ENCODE measurements at places on chromosomes 4 and X.
A peak's percentile ranks its signal among the peaks of the same experiment; 100 is the strongest.

GRCh38 chr4:66602622-66603021 lies 932.3 kb upstream of the EPHA5 start:
- no peak for DNase-seq

GRCh38 chr4:173318648-173319211 lies 15.4 kb downstream of the HMGB2 start:
- DNase-seq = peak; percentile 7

DNA sequence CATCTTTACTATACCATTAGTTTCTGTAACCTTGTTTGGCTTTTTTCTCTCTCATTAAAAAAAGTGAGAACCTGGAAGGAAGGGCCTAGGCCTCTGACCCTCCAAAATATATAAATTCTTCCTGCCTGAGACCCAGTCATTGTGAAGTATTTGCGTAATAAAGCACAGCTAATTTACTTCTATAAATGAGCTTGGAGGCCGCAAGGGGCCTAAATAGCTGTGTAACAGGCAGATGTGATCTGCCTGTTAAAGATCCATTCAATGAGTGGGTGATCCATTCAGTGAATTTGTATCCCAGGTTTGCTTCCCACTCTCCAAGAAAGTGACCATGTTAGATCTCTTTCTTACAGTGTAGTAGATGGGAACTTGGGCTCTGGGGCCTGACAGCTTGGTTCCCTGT lies 595 bp upstream of the PYURF start:
- DNase-seq = no peak

DNA sequence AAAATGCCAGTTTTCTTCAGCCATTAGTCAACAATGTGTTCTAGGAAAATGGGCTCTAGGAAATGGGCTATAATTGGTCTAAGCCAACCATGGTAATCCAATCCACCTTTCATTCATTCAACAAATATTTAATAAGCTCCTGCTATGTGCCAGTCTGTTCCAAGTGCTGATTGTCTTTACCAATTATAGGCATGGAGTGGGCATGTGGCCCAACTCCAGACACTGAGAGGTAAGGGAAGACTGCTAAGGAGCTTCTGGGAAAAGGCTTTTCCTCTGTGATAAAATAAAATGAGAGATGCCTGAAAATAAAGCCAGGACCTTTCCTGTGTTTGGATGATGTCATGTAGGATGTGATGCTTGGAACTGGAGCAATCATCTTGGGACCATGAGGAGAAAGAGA lies 43.3 kb downstream of the HOPX start:
- no peak for DNase-seq

GRCh38 chrX:103774070-103774642 lies 2.5 kb upstream of the PLP1 start:
- DNase-seq = no peak

DNA sequence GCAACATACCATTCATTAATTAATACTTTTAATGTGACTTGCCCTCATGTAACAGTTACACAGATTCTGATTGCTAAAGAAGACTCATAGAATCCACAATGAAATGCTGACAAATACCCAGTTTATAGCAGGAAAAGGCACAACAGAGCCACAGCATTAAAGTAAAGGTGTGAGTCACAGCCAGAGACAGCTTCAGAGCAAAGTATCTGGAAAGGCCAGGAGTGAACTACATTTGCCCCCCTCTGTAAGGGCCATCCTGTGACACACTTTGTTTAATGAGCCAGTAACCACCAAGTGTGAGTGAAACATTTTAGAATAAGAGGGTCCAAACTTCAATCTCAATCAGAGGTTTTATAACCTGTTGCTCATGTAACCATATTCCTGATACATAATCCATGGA lies 133.8 kb upstream of the TACR3 start:
- no peak for DNase-seq

GRCh38 chr4:71026086-71026485 lies 32.6 kb downstream of the DCK start:
- DNase-seq = no peak

DNA sequence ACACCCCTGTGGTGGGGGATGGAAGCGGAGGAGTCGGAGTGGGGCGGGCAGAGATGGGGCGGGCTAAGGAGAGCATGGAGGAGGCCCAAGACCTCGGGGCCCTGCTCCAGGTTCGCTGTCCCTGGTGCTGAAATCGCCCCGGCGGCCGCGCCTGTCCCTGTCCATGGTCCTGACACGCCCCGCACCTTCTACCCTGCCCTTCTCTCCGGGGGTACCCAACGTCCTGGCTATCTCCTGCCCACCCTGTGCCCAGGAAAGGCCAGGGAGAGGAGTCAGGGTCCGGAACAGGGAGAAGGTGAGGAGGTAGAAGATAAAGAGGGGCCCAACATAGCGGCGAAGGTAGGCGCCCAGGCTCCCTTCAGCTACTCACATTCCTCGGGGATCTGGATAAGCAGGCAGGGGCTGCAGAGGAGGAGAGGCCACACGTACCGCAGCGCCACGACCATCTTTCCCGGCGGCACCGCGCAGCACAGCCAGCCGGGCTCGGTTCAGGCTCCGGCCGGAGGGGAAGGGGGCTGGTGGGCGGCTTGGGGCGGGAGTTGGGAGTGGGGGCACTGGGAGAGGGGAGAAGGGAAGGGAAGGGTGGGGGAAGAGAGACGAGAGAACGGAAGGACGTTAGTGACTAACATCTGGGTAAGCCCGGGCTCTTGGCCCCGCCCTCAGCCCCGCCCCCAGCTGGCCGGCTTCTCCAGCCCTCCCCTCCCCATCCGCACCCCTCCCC lies 10.4 kb downstream of the L1CAM start:
- peak; percentile 32 for DNase-seq

- DNase-seq = no peak
Observed at GRCh38 chrX:71321731-71322130, 20.2 kb downstream of the ITGB1BP2 start.

- DNase-seq = no peak
Observed at GRCh38 chrX:69127466-69127865, 37.8 kb downstream of the PJA1 start.

DNA sequence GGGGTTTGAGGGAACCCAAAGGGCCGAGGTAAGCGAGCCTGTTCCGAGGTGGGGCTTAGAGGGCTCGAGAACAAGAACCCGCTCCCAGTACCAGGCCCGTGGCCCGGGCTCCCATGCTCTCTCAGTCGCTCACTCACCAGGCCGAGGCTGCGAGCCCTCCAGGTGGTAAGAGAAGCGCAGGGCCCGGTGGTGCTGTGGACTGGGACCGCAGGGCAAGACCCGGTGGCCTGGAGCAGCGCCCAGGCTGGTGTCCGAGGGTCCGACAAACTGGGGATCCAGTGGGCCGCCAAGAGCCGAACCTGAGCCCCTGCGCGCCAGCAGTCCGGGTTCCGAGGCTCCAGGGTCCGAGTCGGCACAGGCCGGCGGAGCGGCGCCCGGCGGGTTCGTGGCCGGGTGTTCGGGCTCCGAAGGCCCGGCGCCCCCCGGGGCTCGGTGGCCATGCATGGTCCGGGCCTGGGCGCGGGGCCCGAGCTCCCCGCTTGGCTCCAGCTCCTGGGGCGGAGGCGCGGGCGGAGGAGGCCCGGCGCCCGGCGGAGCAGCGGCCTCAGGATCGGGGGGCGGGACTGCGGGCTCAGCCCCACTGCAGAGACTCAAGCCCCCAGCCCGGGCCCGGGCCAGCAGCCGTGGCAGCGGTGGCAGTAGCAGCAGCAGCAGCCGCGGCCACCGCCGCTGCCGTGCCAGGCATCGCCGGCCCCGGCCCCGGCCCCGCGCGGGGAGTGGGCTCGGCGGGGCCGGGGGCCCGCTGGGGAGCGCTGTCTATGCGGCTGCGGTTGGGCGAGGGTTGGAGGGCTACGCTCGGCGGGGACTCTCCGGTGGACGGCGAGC lies 833 bp downstream of the FGD1 start:
- DNase-seq = no peak

GRCh38 chrX:2691543-2692220 lies 587 bp downstream of the CD99 start:
- no peak for DNase-seq

- peak; percentile 33 for DNase-seq
Observed at GRCh38 chrX:48071064-48071985, at the start of gene ZNF630. Gene ZNF630, minus strand, starts transcription at chrX:48071640. Its CDS starts 4,754 bp downstream, at chrX:48066886.

- no peak for DNase-seq
Observed at GRCh38 chr4:138602664-138603063, 360.5 kb upstream of the SLC7A11 start.

GRCh38 chr4:17817027-17817426 lies 6.2 kb downstream of the NCAPG start:
- DNase-seq = peak; percentile 46

DNA sequence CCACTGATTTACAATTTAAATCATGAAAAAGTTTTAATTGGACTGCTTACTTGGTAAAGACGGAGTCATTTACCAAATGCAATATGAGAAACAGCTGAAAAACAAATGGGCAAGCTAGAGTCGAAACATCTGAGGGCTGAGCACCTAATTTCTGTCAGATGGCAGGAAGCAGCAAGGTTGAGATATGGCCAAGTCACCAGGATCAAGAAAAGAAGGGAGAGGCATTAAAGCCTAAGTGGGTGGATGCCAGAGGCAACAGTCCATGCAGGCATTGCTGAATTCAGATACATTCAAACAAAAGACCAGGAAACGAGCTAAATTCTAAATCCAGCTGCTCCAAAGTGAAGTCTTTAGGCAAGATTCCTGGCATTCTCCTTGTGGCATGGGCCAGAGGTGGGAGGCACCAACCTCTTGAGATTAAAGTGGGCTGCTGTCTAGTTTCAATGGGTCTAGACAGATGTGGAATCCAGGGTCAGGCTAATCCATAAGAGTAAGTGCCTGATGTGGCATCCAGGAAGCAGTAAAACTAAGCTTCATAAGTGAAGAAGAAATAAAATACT lies 8.0 kb upstream of the ARSJ start:
- no peak for DNase-seq

GRCh38 chr4:1609901-1610790 lies 74.0 kb downstream of the FAM53A start:
- DNase-seq = no peak

- DNase-seq = no peak
Observed at GRCh38 chr4:127741247-127741646, 11.0 kb downstream of the SLC25A31 start.

- DNase-seq = no peak
Observed at GRCh38 chr4:47251348-47252135, 212.0 kb downstream of the COMMD8 start.

- DNase-seq = no peak
Observed at GRCh38 chr4:74822603-74823002, 28.3 kb upstream of the BTC start.

- DNase-seq = no peak
Observed at GRCh38 chr4:46441136-46441859, 51.4 kb upstream of the GABRA2 start.

DNA sequence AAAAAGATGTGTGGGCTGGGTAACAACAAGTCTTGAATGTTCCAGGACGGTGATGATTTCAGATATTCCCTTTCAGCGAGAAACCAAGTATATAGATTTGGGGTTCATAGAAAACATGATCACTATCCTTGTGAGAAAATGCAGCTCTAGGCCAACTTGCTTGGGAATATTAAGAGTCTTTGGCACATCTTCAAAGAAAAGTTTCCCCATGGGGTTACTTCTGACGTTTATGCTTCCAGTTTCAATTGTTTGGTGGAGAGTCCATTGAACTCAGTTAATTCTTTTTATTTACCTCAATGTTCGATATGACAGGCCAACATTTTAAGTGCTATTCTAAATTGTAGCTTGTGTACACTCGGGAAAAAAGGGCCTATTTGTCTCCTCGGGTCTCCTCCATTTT lies 126.7 kb downstream of the NHS start:
- no peak for DNase-seq

DNA sequence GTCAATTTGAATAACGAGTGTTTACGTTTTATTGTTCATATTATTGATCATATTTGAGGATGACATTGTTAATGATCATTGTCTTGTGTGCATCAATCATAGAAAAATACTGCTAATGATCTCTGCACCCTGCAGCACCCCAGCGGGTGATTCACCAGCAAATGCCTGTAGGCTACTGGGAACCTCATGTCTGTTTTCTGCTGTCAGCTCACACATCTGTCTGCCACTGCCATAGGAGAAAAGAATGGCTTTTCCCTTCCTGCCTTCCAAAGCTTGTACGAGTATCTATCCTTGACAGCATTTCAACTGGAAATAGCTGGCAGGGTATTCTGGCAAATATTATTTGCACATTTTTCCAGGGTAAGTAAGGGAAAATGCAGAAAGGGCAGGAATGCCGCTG lies 272.1 kb upstream of the TRAM1L1 start:
- no peak for DNase-seq

DNA sequence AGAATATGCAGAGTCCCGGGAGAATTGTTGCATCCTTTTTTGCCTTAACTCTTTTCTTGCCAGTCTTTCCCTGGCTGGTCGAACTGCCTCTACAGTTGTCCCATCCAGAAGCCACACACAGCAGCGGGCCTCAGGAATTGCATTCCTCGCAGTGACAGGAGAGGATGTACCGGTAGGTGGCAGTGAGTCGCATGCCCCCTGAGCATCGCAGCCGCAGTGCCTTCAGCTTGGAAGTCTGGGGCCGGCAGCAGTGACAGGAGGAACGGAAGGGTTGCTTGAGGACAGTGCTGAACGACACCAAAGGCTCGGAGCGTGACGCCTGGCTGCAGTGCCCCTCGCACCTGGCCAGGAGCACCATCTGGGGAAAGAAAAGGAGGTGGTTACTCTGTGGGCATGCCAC lies 23.5 kb downstream of the NDP start:
- DNase-seq = peak; percentile 0

DNA sequence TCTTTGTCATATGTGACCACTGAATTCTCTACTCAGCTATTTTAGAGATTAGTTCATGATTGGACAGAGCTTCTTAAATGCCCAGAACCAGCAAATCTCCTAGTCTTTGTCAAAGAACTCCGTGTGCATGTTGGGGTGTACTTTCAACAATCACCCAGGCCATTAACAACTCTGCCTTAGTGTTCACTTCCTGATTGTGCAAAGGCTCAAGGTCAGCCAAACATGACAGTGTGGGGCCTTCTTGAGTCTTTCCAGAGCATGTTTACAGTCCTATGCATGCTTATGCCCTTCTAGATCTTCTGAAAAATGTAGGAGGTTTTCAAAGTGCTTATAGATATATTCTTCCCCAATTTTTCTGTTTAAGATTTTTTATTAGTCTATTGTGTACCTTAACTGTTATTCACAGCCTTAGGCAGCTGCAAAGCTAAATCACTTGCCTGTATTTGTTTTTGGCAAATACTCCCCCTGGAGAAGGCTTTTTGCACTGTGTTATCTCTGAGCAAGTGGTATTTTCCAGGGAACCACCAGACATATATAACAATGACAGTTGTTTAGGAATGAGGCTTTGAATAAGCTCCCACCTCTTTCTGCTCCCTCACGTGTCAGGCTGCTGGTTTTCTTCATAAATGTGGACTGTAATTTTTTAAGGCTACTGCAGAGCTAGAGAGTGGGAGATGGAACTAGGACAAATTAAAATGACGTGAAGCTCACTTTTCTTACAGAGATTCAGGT lies 24.0 kb upstream of the DRP2 start:
- no peak for DNase-seq

All from skin of body (tissue), 3 donors.